Hair follicle dermal papilla cell (primary cell): ENCODE measurements at places on chromosomes 3 and 15. TPM values are rescaled to one million over a fixed set of nuclear protein-coding genes. Genes with fewer than 3 reads are reported as not detected.

AMOTL2 gene
- total RNA-seq, result 529 and 611 TPM in 2 replicates

CHCHD4 gene
- 8.0 and 10.2 TPM in 2 replicates for total RNA-seq

MST1 gene
- 4.4 and 6.1 TPM in 2 replicates for total RNA-seq

FILIP1L gene
- total RNA-seq, result 8.9 and 11.0 TPM in 2 replicates

SCN11A gene
- under 0.01 TPM in 2 replicates for total RNA-seq

NRROS gene
- 0.12 and 0.16 TPM in 2 replicates for total RNA-seq

MOBP gene
- total RNA-seq, result not detected in 2 replicates

NBEAL2 gene
- 5.3 and 7.8 TPM in 2 replicates for total RNA-seq

CCR3 gene
- total RNA-seq, result not detected in 2 replicates

SLC2A2 gene
- under 0.01 TPM in 1 of 2 replicates, not detected in the other for total RNA-seq

TMOD3 gene
- total RNA-seq, result 49.4 and 58.9 TPM in 2 replicates

AVEN gene
- 15.1 and 15.9 TPM in 2 replicates for total RNA-seq

TRAT1 gene
- total RNA-seq, result not detected in 2 replicates

SNX33 gene
- 34.9 and 39.8 TPM in 2 replicates for total RNA-seq

SOX14 gene
- total RNA-seq, result not detected in 2 replicates
